Fibroblast of gingiva (primary cell): ENCODE measurements at places on chromosomes 3 and 15.
A peak's percentile ranks its signal among the peaks of the same experiment; 100 is the strongest.

GRCh38 chr3:160330109-160330508 lies 68.9 kb downstream of the IFT80 start:
- no peak for DNase-seq

GRCh38 chr15:67520321-67521028 lies 456 bp upstream of the C15orf61 start:
- peak; percentile 42 for DNase-seq

- DNase-seq = no peak
Observed at GRCh38 chr3:45583021-45583851, 11.3 kb upstream of the LIMD1 start.

- no peak for DNase-seq
Observed at GRCh38 chr15:31974154-31974794, 56.0 kb upstream of the CHRNA7 start.

GRCh38 chr15:84748274-84749110 lies at the start of gene ZNF592:
ZNF592 (plus strand) TSS chr15:84748592; CDS start chr15:84782676, 34,084 bp downstream.
- DNase-seq = peak; percentile 86

GRCh38 chr3:11917051-11917450 lies 70.4 kb upstream of the TAMM41 start:
- DNase-seq = no peak

DNA sequence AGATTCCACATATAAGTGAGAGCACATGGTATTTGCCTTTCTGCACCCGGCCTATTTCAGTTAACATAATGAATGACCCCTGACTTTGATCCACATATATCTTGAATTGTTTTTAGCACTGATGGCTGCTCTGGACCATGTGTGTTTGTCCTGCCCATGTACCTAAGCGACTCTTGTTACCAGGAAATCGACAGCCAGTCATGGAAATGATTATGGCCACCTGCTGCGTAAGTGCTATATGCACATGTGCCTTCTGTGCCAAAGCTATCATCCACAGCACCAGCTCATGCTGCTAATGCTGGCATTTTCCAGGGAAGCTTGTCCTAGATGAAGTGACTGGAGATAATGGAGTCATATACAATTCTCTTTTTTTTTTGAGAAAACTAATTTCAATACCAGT lies 103.7 kb downstream of the PEX5L start:
- no peak for DNase-seq

- no peak for DNase-seq
Observed at GRCh38 chr3:141663993-141664392, 74.1 kb upstream of the RNF7 start.

DNA sequence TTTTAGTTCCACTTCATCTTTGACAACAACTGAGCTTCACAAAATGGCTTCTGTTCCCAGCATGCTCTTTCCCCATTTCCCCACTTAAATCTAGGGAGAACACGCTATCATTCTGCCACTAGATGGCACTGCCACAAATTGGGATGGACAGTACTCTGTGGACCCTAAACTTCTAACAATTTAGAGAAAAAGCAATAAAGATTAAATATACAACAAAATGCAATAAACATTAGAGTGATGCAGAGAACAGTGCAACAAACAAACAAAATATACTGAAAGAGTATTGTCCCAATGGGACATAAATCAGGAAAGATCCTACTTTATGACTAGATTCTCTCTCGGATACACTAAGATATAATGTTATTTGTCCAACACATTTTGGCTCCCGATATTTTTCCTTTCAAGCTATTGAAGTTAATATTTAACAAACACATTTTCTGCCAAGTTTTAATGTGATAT lies 169.7 kb upstream of the TMCO5A start:
- DNase-seq = peak; percentile 54

- DNase-seq = no peak
Observed at GRCh38 chr15:82931221-82931620, 21.3 kb downstream of the HOMER2 start.

DNA sequence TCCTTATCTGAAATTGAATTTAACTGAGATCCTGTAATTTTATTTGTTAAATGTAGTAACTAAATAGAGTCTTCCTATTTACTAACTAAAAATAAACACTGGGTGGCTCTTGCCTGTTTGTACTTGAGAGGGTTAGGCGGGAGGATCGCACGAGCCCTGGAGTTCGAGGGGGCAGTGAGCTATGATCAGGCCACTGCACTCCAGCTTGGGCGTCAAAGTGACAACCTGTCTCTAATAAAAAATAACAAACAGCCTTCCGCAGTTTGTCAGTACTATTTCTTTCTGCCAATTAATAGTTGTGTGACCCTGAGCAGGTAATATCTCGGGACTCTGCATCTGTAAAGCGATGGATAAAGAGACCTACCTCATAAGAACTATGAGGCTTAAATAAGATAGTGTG lies 768 bp upstream of the PDE12 start:
- no peak for DNase-seq

DNA sequence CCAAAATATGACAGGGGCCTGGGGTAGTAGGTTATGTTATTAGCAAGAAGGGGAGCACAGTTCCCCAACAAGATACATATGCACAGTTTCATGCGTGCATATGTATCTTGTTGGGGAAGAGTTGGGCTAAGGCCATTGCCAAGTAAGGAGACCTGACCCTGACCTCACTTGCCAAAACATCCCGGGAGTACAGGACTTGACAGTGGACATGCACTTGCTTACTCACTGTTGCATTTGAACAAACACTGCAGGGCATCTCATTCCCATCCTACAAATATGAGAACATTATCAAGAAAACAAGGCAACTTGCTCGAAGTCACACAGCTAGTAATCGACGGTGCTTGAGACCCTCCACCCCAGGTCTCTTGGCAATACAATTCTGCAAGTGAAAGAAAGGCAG lies 4.8 kb upstream of the CAMP start:
- no peak for DNase-seq

DNA sequence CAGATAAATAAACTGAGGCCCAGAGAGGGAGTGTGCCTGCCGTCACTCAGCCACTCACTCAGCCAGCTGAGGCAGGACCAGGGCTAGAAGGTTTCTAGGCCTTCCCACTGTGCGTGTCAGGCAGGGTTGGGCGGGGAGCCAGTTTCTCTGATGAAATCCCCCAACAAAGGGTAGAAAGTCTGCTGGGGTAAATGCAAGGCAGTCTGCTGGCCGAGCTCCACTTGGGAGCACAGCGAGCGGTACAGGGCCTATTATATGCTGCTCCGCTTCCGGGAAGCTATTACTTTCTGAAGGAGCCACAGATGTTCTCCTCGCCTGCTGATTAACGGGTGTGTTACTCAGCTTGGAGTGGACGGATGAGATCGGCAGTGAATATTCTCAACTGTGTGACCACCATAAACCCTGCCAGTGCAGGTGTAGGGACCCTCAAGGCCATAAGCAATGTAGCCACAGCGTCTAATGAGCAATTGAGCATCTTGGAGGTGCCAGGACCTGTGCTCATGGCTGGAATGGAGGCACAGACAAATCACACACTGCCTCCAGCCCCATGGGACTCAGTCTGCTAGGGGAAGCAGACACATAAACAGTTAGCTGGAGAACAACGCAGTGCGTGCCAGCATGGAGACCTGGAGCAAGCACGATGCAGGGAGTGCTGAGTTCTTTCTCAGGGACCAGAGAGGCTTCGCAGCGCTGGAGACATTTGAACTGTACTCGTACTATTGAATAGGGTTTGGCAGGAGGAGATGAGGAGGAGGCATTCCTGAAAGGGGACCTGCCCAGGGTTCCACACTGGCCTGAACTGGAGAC lies 42.1 kb downstream of the CORO2B start:
- peak; percentile 98 for DNase-seq

DNA sequence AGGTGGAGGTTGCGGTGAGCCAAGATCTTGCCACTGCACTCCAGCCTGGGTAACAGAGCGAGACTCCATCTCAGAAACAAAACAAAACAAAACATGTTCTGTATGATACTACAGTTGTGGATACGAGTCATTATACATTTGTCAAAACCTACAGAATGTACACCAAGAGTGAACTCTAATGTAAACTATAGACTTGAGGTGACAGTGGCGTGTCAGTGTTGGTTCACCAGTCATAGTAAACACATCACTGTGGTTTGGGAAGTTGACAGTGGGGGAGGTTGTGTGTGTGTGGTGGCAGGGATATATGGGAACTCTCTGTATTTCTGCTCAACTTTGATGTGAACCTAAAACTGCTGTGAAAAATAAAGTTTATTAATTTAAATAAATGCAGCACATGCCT lies 33.0 kb upstream of the GNB5 start:
- no peak for DNase-seq

GRCh38 chr15:42734076-42734672 lies 2.8 kb downstream of the CDAN1 start:
- DNase-seq = no peak

DNA sequence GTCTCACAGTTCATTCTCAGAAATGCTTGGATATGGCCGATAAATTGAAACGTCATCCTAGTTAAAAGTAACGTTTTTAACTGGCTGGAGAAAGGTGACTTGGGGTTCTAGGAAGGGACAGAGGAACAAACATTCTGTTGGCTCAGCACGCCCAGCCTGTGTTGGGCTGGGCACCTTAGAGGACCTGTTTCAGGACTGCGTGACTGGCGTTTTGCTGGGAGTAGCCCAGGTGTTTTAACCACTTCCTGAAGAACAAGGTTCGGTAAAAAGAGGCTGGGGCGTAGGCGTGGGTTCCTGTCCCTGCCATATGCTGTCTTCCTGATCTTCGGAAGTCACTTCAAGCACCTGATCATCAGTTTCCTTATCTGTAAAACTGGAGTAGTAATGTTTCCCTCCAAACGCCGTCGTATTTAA lies 1.1 kb upstream of the TLNRD1 start:
- no peak for DNase-seq

GRCh38 chr3:196186651-196187573 lies 24.3 kb downstream of the ZDHHC19 start:
- no peak for DNase-seq

GRCh38 chr3:20108869-20109268 lies 68.6 kb downstream of the KAT2B start:
- DNase-seq = no peak

DNA sequence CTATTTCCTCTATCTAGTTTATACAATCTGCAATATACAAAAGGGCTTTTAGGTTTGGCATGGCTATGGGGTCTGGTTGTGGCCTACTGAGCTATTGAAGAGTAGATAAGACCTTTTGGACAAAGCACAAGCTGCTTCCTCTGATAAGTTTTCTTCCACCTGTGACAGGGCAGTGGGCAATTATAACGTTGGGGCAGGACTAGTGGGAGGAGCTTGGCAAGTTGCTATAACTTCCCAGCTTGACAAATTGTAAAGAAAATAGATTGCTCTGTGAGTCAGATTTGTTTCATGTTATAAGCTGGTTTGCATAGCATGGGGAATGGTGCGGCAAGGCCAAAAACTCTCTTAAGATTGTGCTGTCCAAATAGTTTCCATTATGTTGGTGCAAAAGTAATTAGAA lies 64.9 kb downstream of the SLC7A14 start:
- no peak for DNase-seq

GRCh38 chr15:30865257-30865656 lies 38.5 kb upstream of the FAN1 start:
- DNase-seq = no peak

- no peak for DNase-seq
Observed at GRCh38 chr3:154098376-154098775, 22.8 kb upstream of the ARHGEF26 start.

- peak; percentile 98 for DNase-seq
Observed at GRCh38 chr3:125129512-125129997, 73.8 kb upstream of the HEG1 start.

DNA sequence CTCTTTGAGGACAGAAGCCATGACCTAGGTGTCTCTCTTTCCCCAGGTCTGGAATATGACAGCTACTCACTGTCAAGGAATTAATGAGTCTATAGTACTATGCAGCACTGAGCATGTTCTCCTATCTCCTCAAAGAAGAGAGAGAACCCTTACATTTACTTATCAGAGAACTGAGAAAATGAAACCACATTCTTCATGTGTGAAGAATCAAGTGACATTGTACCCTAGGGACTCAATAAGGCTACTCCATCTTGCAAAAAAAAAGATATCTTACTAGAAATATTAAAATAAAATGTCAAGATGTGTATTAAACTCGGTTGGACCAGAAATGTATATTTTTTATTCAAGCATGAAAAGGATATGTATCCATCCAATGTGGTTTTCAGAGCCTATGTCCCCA lies 133.2 kb upstream of the COL8A1 start:
- DNase-seq = no peak

DNA sequence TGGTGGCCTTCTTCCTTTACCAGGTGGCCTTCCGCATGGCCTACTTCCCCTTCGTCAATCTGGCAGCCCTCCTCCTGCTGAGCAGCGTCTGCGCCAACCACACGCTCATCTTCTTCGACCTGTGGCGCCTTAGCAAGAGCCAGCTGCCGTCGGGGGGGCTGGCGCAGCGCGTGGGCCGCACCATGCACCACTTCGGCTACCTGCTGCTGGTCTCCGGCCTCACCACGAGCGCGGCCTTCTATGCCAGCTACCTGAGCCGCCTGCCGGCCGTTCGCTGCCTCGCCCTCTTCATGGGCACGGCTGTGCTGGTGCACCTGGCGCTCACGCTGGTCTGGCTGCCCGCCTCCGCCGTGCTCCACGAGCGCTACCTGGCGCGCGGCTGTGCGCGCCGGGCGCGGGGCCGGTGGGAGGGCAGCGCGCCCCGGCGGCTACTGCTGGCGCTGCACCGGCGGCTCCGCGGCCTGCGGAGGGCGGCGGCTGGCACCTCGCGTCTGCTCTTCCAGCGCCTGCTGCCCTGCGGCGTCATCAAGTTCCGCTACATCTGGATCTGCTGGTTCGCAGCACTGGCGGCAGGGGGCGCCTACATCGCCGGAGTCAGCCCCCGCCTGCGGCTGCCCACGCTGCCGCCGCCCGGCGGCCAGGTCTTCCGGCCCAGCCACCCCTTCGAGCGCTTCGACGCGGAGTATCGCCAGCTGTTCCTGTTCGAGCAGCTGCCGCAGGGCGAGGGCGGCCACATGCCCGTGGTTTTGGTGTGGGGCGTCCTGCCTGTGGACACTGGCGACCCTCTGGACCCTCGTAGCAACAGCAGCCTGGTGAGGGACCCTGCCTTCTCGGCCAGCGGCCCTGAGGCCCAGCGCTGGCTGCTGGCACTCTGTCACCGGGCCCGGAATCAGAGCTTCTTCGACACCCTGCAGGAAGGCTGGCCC lies 9.9 kb downstream of the DISP2 start:
- DNase-seq = peak; percentile 86

GRCh38 chr15:64480891-64481290 lies 20.5 kb downstream of the ZNF609 start:
- DNase-seq = no peak

DNA sequence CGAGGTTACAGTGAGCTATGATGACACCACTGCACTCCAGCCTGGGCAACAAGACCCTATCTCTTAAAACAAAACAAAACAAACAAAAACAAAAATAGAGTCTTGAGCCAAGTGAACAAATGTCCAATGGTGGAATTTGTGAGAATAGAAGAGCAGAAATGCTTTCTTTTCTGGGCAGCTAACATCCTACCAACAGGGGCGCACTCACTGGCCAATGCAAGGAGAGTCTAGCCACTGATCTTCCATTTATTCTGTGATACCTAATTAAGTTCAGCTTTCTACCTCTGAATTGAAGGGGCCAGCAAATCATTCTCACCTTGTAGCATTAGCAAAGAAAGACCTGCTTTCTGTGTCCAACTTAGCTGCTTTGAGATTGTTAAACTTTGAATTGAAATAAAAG lies 301.9 kb upstream of the NR2F2 start:
- no peak for DNase-seq
